ENCODE measurements at places on chromosomes 5 and 9.

DNA sequence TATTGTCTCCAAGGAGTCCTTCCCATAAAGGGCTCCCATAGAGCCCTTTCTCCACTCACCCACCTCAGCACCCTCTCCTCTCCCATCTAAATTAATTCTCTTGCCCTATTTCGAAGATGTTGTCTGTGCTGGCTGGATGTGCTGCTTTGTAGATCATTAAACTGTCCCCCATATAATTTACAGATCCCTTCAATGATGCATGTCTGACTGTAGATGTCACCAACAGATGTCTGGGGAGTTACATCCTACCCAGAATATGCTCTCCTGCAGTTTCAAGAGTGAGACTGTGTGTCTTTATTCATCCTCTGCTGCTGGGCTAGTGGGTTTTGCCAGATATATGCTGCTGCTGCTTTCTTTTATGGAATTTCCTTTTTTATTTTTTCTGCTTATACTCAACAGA is 351.2 kb downstream of the MLLT3 start:
- no peak for DNase-seq

DNA sequence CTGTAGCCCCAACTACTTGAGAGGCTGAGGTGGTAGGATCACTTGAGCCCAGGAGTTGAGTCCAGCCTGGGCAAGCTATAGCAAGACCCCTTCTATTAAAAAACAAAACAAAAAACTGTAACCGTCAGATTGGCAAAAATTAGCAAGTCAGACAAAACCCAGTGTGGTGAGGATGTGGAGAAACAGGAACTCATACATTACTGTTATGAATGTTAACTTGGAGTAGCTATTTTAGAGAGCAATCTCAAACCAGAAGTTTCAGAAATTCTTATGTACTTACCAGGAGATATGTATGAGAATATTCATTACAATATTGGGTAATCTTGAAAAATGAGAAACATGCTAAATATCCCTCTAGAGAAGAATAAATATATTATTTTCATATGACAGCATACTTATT is 120.3 kb downstream of the INVS start:
- no peak for DNase-seq

DNA sequence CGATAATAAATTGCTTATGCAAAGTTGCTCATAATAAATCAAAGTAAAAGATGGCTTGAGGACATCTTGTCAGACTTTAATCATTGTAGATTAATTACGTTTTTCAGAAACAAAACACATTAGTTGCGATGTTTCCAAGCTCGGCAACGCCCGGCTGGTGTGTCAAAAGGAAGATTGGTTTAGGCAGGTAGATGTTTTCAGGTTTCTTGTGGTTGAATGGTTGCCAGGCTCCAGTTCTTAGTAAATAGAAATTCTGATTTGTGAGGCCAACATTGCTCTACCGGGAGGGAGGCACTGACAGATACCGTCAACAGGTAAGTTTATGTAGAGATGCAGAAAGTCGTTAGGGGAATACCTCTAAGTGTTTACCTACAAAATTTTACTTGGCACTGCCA is 280.3 kb downstream of the NPR3 start:
- no peak for DNase-seq

DNA sequence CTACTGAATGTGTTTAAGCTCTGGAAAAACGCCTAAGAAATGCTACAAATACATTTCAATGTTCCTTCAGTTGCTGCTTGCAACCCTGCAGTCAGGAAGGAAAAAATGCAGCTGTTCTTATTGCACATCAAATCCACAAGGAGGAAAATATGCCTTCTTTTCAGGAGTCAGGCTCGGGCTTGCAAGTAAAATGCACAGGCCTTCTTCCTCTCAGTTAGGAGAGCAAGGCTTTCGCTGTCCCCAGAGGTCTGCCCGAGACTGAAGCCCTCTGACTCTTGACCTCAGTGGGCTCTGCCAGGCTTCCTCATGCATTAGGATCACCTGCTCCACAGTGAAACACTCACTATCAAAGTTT is 899 bp upstream of the SHC3 start:
- no peak for DNase-seq

DNA sequence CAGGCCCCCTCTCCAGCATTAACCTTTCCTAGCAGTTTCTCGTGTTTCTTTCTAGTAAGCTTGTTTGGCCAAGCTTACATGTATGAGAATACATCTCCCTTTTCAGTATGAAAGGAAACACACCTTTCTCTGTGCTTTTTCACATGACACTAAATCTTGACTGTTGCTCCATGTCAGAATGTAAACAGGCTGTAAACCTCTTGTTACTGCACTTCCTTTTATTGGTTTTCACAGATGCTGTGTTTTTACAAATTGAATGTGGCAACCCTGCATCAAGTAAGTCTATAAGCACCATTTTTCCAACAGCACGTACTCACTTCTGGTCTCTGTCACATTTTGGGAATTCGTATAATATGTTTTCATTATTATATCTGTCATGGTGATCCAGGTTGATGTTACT is 2.2 kb upstream of the CANX start:
- DNase-seq: no peak
